Activated T-cell treated with anti-CD3 and anti-CD28 coated beads for 4 hours (primary cell): ENCODE measurements at places on chromosomes 2 and 18.
A peak's percentile ranks its signal among the peaks of the same experiment; 100 is the strongest.

- DNase-seq, result peak; percentile 27
Measured at GRCh38 chr2:39216346-39217191, 27.2 kb downstream of the CDKL4 start.

GRCh38 chr2:24337890-24338289 lies 22.4 kb downstream of the ITSN2 start:
- no peak for DNase-seq

- no peak for DNase-seq
Measured at GRCh38 chr18:36212301-36213171, 25.2 kb downstream of the MOCOS start.

DNA sequence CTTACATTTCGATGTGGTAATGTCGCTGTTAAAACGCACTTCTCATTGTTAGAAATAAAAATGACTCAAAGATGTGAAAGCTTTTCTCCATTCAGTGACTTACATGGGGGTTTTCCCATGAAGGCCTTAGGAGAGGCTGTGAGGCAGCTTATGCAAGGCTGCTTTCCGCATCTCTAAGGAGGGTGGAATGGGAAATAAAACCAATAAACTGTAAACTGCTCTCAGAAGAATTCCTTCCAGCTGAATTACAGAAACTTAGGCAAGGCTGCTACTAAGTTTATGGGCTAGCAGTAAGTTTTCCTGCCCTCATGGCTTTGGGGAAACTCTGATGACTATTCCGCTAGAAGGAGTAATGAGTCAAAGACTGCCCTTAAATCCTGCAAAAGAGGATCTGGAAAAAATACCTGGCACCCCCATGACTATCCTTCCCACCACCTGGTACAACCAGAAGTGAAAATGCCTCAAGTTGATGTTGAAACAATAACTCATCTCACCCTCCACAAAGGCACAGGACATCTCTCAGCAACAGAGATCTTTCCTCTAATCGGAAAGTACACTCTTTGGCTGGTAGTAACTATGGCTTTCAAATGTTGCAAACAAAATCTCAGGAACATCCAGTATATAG lies 97.7 kb upstream of the SMAD7 start:
- no peak for DNase-seq

GRCh38 chr18:55115606-55116005 lies 156.3 kb upstream of the CCDC68 start:
- DNase-seq, result no peak
